WTC11 (cell line): ENCODE measurements at places on chromosomes 12 and 14. TPM values are rescaled to one million over a fixed set of nuclear protein-coding genes. Genes with fewer than 3 reads are reported as not detected.

- no peaks in the 10 kb centered on the region for H3K4me1 ChIP-seq
- no peaks in the 10 kb centered on the region for H3K36me3 ChIP-seq
- H3K27ac ChIP-seq = no peak overlapping the region
- no peak overlapping the region for H3K4me3 ChIP-seq
These were observed 304.8 kb upstream of the ATP2B1 start for GRCh38 chr12:90013409-90013808.

DNA sequence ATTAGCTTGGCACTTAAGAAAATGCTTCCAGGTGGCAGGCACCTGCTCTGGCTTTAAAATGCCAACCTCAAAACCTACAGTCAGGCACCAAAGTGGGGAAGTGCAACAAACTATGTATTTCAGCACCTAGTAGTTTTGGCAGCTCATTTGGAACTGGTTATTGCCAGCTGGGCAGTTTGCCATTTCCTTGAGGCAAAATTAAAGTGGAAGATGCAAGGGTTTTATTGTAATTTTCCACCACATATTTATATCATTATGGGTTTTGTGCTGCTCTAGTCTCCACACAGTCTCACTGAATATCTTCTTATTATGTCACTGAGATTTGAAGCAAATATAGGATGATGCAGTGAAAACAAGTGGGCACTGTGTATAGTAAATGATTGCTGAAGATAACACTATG is 117.0 kb downstream of the PRKD1 start:
- no peak overlapping the region for H3K27ac ChIP-seq
- peaks cover 51% of the 10 kb centered on the region for H3K4me1 ChIP-seq
- H3K36me3 ChIP-seq = peaks cover 4% of the 10 kb centered on the region
- DNase-seq = no peak

GRCh38 chr12:7293670-7294069 is 10.2 kb upstream of the ACSM4 start:
- no peak overlapping the region for H3K4me3 ChIP-seq
- no peak for DNase-seq
- H3K27ac ChIP-seq = no peak overlapping the region

- no peaks in the 10 kb centered on the region for H3K36me3 ChIP-seq
- H3K4me1 ChIP-seq = peaks cover 22% of the 10 kb centered on the region
- DNase-seq = no peak
- H3K4me3 ChIP-seq = no peak overlapping the region
These were observed 3.0 kb upstream of the CORO1C start for GRCh38 chr12:108734200-108734906.

DNA sequence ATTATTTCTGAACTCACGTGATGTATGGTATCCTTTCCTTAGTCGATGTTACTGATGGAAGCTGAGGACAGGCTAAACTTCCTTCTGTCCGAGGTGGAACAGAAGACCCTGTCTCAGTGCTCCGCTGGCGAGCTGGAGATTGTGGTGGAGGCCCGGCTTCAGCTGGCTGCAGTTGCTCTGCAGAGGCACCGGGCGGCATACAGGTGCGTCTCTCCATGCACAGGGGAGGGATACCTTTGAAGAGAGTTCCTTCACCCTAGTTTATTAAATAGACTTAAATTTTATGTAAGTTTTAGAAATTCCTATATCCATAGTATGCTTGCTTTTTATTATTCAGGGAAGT is 186.7 kb upstream of the NEDD1 start:
- peak overlapping the region; percentile 52; the same call in 1 of the 2 replicates for H3K27ac ChIP-seq
- peak; percentile 43 for DNase-seq
- H3K27me3 ChIP-seq = no peaks in the 10 kb centered on the region
- H3K4me3 ChIP-seq = peak overlapping the region; percentile 12; the same call in 1 of the 2 replicates
- no peaks in the 10 kb centered on the region for H3K36me3 ChIP-seq
- peaks cover 9% of the 10 kb centered on the region for H3K4me1 ChIP-seq

DNA sequence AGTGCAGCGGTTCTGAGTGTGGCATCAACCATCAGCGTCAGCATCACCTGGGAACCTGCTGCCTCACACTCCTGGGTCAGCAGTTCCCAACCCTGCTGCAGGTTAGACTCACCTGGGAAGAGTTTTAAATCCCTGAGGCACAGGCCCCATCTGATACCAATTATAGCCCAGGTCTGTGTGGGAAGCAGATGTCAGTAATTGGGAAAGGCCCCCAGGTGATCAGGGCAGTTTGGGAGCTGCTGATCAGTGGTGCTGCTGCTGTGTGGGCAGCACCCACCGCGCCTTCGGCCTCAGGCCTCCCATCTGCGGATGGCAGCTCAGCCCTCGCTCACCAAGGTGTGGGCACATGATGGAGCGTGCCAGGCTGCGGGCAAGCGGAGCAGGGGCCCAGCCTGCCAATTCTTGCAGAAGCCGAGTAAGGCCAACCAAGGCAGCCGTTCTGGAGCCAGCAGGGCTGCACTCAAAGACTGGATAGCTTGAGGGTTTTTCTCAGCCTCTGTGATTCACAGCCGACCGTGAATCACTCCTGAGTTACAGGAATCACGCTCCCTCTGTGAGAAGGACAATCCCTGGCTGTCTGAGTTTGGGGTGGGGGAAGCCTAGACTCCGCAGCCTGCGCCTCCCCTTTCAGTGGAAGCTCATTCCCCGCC is 155.6 kb upstream of the SFSWAP start:
- no peak for DNase-seq
- H3K27me3 ChIP-seq = peaks cover 3% of the 10 kb centered on the region
- H3K27ac ChIP-seq = no peak overlapping the region
- no peaks in the 10 kb centered on the region for H3K36me3 ChIP-seq
- H3K4me1 ChIP-seq = peaks cover 32% of the 10 kb centered on the region

DNA sequence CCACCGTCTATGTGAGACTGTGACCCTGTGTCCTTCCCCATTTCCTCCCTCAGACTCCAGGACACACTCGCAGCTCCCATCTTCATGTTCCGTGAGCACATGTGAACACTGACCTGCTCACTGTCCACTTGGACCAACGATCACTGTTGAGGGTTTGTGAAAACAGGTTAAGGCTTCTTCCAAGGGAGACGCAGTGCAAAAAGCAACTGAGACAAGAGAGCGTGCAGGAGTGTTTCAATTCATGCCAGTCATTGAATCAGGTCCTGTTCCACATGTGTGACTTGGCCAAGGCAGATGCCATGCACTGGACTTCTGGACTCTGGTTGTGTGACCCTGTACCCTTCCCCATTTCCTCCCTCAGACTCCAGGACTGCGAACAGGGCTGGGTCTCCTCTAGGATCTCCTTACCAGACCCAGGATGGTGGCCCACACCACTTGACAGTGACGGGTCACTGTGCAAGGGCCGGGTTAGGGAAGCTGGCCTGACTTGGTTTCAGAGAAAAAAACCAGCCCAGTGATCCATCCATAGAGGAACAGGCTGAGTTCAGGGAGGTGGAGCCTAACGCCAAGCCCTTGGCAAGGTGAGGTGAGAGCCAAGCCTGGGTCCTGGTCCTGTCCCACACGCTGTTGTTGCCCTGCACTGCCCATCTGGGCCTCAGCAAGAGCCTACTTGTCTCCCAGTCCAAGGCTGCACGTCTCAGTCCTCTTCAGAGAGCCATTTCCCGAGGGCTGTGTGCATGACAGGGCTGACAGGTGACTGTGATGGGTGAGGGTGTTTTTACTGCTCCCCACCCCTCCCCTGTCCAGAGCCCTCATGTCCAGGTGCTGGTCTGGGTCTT is 5.7 kb upstream of the KRT5 start:
- H3K27me3 ChIP-seq = no peaks in the 10 kb centered on the region
- no peak overlapping the region for H3K4me3 ChIP-seq
- DNase-seq = no peak
- H3K36me3 ChIP-seq = no peaks in the 10 kb centered on the region

DNA sequence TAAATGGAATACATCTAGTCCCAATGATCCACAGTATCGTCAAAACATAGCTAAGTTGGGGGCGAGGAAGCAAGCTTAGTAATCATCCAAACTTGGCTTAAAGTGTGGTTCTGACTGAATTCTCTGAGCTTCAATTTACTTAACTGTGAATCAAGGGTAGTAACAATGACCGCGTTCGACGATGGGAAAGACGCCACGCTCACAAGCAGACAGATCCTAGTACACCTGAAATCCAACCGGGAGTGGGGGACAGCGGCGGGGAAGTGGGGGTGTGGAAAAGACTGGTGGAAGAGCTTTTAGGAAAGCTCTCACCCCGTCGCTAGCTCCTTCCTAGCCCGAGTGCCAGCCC is 433 bp downstream of the COX16 start:
- peak overlapping the region; percentile 98 for H3K27ac ChIP-seq
- no peak for DNase-seq
- peaks cover 17% of the 10 kb centered on the region for H3K4me1 ChIP-seq
- peaks cover 18% of the 10 kb centered on the region for H3K27me3 ChIP-seq

DNA sequence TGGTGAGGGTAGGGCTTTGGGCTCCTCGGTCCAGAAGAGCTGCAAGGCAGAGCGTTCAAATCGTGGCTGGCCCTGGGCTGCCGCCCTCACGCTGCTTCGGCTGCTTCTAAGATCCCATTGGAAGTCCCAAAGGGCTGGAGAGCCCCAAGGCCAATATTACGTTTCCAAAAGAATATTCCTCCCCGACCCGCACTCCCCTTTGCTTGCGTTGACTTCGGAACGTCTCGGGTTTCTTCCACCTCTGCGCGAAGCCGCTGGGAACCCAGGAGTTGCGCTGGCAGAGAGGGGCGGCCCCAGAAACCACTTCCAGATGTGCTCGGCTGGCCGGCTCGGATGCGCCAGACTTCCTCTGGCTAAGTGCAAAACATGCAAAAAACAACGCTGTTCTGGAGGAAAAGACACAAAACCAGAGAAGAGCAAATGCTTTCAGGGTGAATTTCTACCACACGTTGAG is at the start of gene GLT8D2:
TSS of gene GLT8D2 (minus strand) at position 285 of the 454 bp plus-strand sequence. CDS start 30,539 bp downstream, outside the sequence.
- peaks cover 18% of the 10 kb centered on the region for H3K4me1 ChIP-seq
- H3K27ac ChIP-seq = peak within 1 kb of the TSS; percentile 80
- peaks cover 17% of the 10 kb centered on the region for H3K27me3 ChIP-seq
- H3K36me3 ChIP-seq = no peaks in the 10 kb centered on the region
- peak within 1 kb of the TSS; percentile 82 for H3K4me3 ChIP-seq
- DNase-seq = peak; percentile 70

- H3K27me3 ChIP-seq = no peaks in the 10 kb centered on the region
- H3K36me3 ChIP-seq = no peaks in the 10 kb centered on the region
- H3K4me1 ChIP-seq = peaks cover 12% of the 10 kb centered on the region
- no peak overlapping the region for H3K4me3 ChIP-seq
- DNase-seq = no peak
- H3K27ac ChIP-seq = no peak overlapping the region
These were observed 43.2 kb downstream of the GALNT4 start for GRCh38 chr12:89481213-89481914.

DNA sequence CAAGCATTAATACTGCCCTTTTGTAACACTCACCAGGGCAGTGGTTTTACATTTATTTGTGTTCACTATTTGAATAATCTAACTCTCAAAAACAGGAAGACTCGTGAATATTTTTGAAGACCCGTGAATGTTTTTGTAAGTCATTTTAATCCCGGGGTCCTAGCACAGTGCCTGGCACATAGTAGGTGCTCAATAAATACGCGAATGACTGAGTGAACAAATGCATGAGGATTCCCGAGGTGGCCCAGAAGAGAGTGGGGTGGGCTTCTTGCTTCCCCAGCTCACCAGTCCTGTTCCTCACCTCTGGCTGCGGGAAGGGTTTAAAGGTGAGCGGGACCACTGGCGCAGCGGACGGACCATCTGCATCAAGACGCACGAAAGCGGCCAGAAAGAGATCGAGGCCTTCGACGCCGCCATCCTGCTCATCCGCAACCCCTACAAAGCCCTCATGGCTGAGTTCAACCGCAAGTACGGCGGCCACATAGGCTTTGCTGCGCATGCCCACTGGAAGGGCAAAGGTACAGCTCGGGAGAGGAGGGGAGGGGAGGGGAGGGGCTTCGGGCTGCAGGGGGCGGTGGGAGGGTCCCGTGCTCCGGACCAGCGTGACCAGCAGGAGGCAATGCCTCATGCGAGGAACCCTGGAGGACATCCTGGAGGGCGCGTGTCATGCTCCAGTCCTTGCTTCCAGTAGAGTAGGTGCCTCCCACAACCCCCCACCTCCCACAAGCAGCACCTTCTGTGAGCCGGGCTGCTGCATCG is 98.9 kb downstream of the CMKLR1 start:
- H3K27ac ChIP-seq = no peak overlapping the region
- no peaks in the 10 kb centered on the region; the same call in 1 of the 2 replicates for H3K27me3 ChIP-seq
- peaks cover 21% of the 10 kb centered on the region for H3K4me1 ChIP-seq
- H3K36me3 ChIP-seq = peaks cover 12% of the 10 kb centered on the region

DNA sequence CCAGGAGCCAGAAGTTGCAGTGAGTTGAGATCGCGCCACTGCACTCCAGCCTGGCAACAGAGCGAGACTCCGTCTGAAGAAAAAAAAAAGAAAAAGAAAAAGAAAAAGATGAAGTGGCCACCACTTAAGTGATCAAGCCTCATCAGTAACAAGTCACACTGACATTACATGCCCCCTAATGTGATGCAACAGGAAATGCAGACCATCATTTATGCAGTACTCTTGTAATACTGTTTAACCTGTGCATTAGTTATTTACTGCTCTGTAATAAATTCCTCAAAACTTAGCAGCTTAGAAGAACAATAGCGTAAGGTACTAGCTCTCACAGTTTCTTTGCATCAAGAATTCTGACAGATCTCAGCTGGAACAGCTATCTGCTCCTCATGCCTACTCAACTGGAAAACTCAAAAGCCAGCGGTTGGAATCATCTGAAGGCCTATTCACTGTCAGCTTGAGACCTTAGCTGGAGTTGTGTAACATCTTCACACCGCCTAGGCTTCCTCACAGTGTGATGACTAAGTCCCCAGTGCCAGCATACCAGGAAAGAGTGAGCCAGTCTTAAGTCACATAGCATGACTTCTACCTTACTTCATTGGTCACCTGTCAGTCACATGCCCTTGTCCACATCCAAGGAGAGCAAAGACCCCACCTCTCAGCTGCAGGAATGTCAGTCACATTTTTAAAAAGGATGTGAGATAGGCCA is 31.5 kb downstream of the EPS8 start:
- H3K4me1 ChIP-seq = peaks cover 23% of the 10 kb centered on the region
- DNase-seq = no peak

GRCh38 chr14:22549981-22550673 is 38.9 kb downstream of the DAD1 start:
- no peaks in the 10 kb centered on the region for H3K36me3 ChIP-seq
- H3K4me1 ChIP-seq = peaks cover 57% of the 10 kb centered on the region

DNA sequence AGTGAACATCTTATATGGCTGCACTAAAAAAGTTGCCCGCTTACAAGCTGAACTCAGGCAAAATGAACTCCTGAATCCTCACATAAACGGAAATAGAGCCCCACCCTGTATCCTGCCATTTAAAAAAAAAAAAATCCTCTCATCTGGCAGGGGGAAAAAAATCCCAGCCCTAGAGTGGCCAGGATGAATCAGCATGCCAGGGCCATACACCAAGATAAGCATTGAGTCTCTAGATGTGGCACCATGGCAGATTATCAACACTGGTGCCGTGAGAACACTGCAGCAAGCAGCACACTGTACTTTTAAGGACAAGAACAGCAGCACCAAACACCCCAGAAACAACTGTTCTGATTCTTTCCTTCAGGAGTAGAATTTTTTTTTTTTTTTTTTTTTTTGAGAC is 65.5 kb downstream of the RASSF3 start:
- H3K27ac ChIP-seq = no peak overlapping the region
- H3K36me3 ChIP-seq = no peaks in the 10 kb centered on the region
- no peak for DNase-seq
- no peaks in the 10 kb centered on the region for H3K27me3 ChIP-seq
- H3K4me3 ChIP-seq = no peak overlapping the region

Gene CLEC1B
- not detected in 3 replicates for total RNA-seq
